Activated CD8-positive, alpha-beta memory T cell treated with anti-CD3 and anti-CD28 coated beads, Interleukin-2, amount 10 ng/mL, durations not matched to agents 7 days and 5 days (primary cell): ENCODE measurements at places on chromosomes 2 and 18. TPM values are rescaled to one million over a fixed set of nuclear protein-coding genes. Genes with fewer than 3 reads are reported as not detected.

ATIC gene
- total RNA-seq, result 224 TPM

GRCh38 chr2:105581555-105581944 is 163.2 kb upstream of the NCK2 start:
- no peak overlapping the region for H3K27ac ChIP-seq
- no peak overlapping the region for H3K4me3 ChIP-seq
- DNase-seq, result no peak
- peaks cover 10% of the 10 kb centered on the region for H3K4me1 ChIP-seq

HOXD11 gene
- total RNA-seq, result not detected

GRCh38 chr18:32257084-32257785 is 67.4 kb downstream of the MEP1B start:
- H3K27me3 ChIP-seq, result peaks cover 26% of the 10 kb centered on the region
- no peaks in the 10 kb centered on the region for H3K36me3 ChIP-seq
- DNase-seq, result no peak
- no peak overlapping the region for H3K4me3 ChIP-seq

- no peaks in the 10 kb centered on the region for H3K36me3 ChIP-seq
- no peaks in the 10 kb centered on the region for H3K4me1 ChIP-seq
- H3K4me3 ChIP-seq, result no peak overlapping the region
- H3K27me3 ChIP-seq, result peaks cover 5% of the 10 kb centered on the region
- peak; percentile 9 for DNase-seq
These were observed 30.4 kb upstream of the ALLC start for GRCh38 chr2:3627500-3628100.

XDH gene
- total RNA-seq, result not detected

C2orf66 gene
- total RNA-seq, result 0.16 TPM

LRRTM4 gene
- not detected for total RNA-seq

- no peaks in the 10 kb centered on the region for H3K4me1 ChIP-seq
- no peak overlapping the region for H3K4me3 ChIP-seq
- no peak for DNase-seq
- no peaks in the 10 kb centered on the region for H3K36me3 ChIP-seq
- H3K27me3 ChIP-seq, result peaks cover 2% of the 10 kb centered on the region
These were observed 165.3 kb downstream of the TNS1 start for GRCh38 chr2:217837530-217837929.

MPP4 gene
- not detected for total RNA-seq

- no peak for DNase-seq
- H3K27ac ChIP-seq, result no peak overlapping the region
These were observed 83.2 kb downstream of the DGKD start for GRCh38 chr2:233437439-233437955.

DNA sequence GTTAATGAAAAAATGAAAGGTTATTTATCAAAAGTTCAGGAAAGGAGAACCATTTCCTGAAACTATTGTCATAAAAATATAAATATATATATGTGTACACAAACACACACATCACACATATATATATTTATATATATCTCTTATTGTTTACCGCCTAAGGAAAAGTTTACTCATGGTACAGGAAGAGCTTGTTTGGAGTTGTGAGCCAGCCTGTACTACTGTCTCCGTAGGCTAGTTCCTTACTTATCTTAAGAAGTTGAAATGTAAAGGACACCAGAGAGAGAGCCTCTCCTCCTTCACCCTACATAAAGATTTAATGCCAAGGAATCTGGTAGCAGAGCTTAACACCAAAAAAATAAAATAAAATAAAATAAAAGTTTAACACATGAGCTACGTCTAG is 19.6 kb downstream of the DSC1 start:
- H3K4me1 ChIP-seq, result no peaks in the 10 kb centered on the region
- no peak overlapping the region for H3K27ac ChIP-seq
- H3K36me3 ChIP-seq, result no peaks in the 10 kb centered on the region

- no peak for DNase-seq
- H3K4me1 ChIP-seq, result peaks cover 4% of the 10 kb centered on the region
- peaks cover 80% of the 10 kb centered on the region for H3K27me3 ChIP-seq
- H3K4me3 ChIP-seq, result no peak overlapping the region
- peaks cover 2% of the 10 kb centered on the region for H3K36me3 ChIP-seq
- H3K27ac ChIP-seq, result no peak overlapping the region
These were observed 161.2 kb upstream of the SIX2 start for GRCh38 chr2:45170191-45171135.

GRCh38 chr2:2868085-2868484 is 509.5 kb downstream of the EIPR1 start:
- H3K27me3 ChIP-seq, result no peaks in the 10 kb centered on the region
- no peaks in the 10 kb centered on the region for H3K4me1 ChIP-seq
- H3K27ac ChIP-seq, result no peak overlapping the region
- no peak for DNase-seq

- DNase-seq, result no peak
- H3K36me3 ChIP-seq, result no peaks in the 10 kb centered on the region
- no peak overlapping the region for H3K4me3 ChIP-seq
- no peaks in the 10 kb centered on the region for H3K27me3 ChIP-seq
- H3K4me1 ChIP-seq, result peaks cover 8% of the 10 kb centered on the region
- no peak overlapping the region for H3K27ac ChIP-seq
These were observed 12.6 kb downstream of the CYRIA start for GRCh38 chr2:16653083-16653375.

MGAT4A gene
- total RNA-seq, result 72.0 TPM

TFPI gene
- total RNA-seq, result not detected

DNA sequence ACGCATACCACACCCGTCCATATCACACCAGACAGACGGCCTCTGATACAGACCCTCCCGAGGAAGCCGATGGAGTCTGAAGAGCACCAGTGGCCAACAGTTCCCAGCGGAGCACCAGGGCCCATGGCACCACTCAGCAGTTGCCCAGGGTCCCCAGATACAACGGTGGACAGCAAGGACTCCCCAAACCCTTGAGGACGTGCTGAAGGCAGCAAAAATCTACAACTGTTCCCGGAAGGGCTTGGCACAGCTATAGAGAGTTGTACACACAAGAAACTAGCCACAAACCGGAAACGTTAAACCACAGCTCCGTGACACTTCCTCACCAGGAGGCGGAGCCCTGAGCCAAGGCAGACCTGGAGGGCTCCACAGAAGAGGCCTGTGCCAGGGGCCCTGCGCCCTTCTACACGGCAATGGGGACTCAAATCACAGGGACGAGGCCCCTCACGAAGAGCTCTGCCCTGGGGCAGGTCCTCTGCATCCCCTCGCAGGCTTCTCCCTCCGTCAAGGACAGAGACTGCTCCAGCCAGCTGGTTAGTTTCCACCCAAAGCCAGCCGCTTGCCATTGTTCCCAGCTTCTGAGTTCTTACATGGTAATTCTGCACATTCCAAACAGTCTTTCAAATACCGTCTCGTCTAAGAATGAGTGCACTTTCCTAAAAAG is 133.4 kb downstream of the HDAC4 start:
- H3K27me3 ChIP-seq, result peaks cover 4% of the 10 kb centered on the region
- DNase-seq, result peak; percentile 98
- H3K36me3 ChIP-seq, result peaks cover 10% of the 10 kb centered on the region
- peaks cover 78% of the 10 kb centered on the region for H3K4me1 ChIP-seq
- peak overlapping the region; percentile 97 for H3K27ac ChIP-seq

- no peaks in the 10 kb centered on the region for H3K36me3 ChIP-seq
- H3K27ac ChIP-seq, result no peak overlapping the region
- H3K4me1 ChIP-seq, result no peaks in the 10 kb centered on the region
- no peak for DNase-seq
- no peaks in the 10 kb centered on the region for H3K27me3 ChIP-seq
- H3K4me3 ChIP-seq, result no peak overlapping the region
These were observed 210.4 kb downstream of the AKAIN1 start for GRCh38 chr18:4986677-4987076.

GRCh38 chr2:8475349-8476031 is 206.4 kb upstream of the ID2 start:
- H3K27ac ChIP-seq, result peak overlapping the region; percentile 87
- H3K36me3 ChIP-seq, result peaks cover 22% of the 10 kb centered on the region
- H3K4me1 ChIP-seq, result peaks cover 94% of the 10 kb centered on the region
- DNase-seq, result no peak
- H3K4me3 ChIP-seq, result peak overlapping the region; percentile 4

GRCh38 chr18:71293322-71293721 is 1004.5 kb downstream of the SOCS6 start:
- H3K27me3 ChIP-seq, result no peaks in the 10 kb centered on the region
- H3K27ac ChIP-seq, result no peak overlapping the region
- no peak for DNase-seq

- no peaks in the 10 kb centered on the region for H3K36me3 ChIP-seq
- H3K4me3 ChIP-seq, result no peak overlapping the region
- no peak overlapping the region for H3K27ac ChIP-seq
- no peaks in the 10 kb centered on the region for H3K27me3 ChIP-seq
- DNase-seq, result no peak
These were observed 660.1 kb downstream of the ADCYAP1 start for GRCh38 chr18:1564793-1565192.

GALNT5 gene
- not detected for total RNA-seq

DNA sequence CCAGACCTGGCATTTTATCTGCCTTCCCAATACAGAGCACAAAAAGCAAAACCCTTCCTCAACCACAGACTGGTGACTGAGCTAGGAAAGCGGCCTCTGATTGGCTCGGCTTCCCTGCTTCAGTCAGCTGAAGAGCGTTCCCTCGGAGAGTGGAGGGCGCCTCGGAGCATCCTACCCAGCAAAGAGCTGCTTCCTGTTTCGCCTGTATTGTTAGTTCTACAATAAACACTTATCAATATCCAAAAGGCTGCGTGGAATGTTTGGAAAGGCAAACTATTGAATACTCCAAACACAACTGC is 125.0 kb downstream of the CACNB4 start:
- peaks cover 2% of the 10 kb centered on the region for H3K36me3 ChIP-seq
- no peak for DNase-seq
- no peak overlapping the region for H3K4me3 ChIP-seq
- H3K4me1 ChIP-seq, result peaks cover 29% of the 10 kb centered on the region

GRCh38 chr2:3453190-3453999 is 65.9 kb downstream of the ADI1 start:
- H3K4me1 ChIP-seq, result no peaks in the 10 kb centered on the region
- H3K27me3 ChIP-seq, result no peaks in the 10 kb centered on the region
- H3K36me3 ChIP-seq, result peaks cover 5% of the 10 kb centered on the region
- no peak overlapping the region for H3K4me3 ChIP-seq
- H3K27ac ChIP-seq, result no peak overlapping the region

DNA sequence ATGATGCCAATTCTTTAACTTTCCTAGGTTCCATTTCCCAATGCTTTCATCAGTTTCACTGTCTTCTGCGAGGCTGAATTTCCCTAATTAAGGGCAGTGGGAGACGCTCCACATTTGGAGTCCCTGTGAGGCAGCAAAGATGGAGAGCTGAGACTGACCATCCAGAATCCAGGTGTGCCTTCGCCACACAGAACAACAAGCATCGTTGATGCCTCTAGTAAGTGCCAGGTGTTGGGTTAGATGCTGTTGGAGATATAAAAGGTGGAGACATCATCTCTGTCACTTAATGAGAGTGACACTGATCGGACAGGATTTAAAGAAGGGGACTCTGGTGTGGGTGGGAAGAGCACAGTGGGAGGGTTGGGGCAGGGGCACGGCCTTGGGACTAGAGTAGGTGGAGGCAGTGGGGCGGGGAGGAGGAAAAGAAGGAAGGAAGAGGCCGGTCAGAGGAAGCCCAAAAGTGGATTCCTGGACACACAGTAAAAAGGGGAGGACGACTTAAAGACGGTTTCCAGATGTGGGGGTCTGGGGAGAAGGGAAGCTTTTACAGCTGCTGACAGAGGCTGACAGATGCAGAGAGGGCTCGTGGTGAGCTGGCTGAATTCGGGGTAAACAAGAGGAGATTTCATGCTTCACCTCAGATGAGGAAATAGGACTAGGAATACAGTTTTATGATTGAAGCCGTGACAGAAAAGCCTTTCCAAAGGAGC is 113.0 kb downstream of the BCL2 start:
- no peaks in the 10 kb centered on the region for H3K27me3 ChIP-seq
- peaks cover 92% of the 10 kb centered on the region for H3K4me1 ChIP-seq
- no peak for DNase-seq
- H3K36me3 ChIP-seq, result peaks cover 67% of the 10 kb centered on the region
- H3K27ac ChIP-seq, result peak overlapping the region; percentile 91

DNA sequence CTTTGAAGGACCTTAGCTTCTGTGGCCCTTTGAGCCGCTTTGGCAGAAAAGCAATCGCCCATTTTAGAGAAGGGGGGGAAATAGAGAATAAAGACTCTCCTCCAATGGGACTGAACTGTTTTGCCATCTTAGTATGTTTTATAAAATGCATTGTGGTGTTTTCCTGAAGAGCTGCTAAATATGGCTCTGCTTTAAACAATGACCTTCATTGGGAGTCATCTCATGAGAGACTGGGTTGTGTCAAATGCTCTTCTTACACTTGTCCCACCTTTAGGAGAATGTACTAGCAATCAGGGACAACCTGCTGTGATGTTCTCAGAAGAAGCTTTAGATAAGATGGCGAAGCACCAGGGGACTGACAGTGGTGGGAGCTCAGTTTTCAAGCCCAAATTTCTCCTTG is 418.9 kb upstream of the POU3F3 start:
- no peak overlapping the region for H3K4me3 ChIP-seq
- no peak for DNase-seq
- H3K27ac ChIP-seq, result no peak overlapping the region
- H3K4me1 ChIP-seq, result peaks cover 2% of the 10 kb centered on the region

ZBTB7C gene
- total RNA-seq, result not detected

- H3K27ac ChIP-seq, result no peak overlapping the region
- DNase-seq, result no peak
- peaks cover 10% of the 10 kb centered on the region for H3K27me3 ChIP-seq
- no peaks in the 10 kb centered on the region for H3K4me1 ChIP-seq
- H3K4me3 ChIP-seq, result no peak overlapping the region
These were observed 40.3 kb upstream of the KLF7 start for GRCh38 chr2:207206011-207206410.

DNA sequence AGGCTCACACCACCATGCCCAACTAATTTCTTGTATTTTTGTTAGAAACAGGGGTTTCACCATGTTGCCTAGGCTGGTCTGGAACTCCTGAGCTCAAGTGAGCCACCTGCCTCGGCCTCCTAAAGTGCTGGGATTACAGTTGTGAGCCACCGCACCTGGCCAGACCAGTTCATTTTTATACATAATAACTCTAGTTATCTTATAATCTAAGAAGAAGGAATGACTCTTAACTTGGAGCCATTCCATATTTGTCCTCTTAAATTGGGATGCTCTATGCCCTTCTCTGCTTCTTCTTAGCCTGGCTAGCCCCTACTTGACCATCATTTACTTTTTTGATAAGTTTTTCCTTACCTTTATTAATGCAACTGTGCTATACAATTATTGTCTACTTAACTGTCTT is 2.9 kb downstream of the RBM44 start:
- no peak for DNase-seq
- H3K36me3 ChIP-seq, result peaks cover 3% of the 10 kb centered on the region
- no peaks in the 10 kb centered on the region for H3K27me3 ChIP-seq
- H3K4me3 ChIP-seq, result no peak overlapping the region
- no peak overlapping the region for H3K27ac ChIP-seq

PARD3B gene
- total RNA-seq, result 0.16 TPM

GRCh38 chr2:47038656-47039488 is 116.2 kb downstream of the STPG4 start:
- H3K4me3 ChIP-seq, result peak overlapping the region; percentile 0
- peaks cover 13% of the 10 kb centered on the region for H3K4me1 ChIP-seq
- DNase-seq, result peak; percentile 59
- H3K27me3 ChIP-seq, result no peaks in the 10 kb centered on the region

MYO7B gene
- not detected for total RNA-seq

- H3K4me3 ChIP-seq, result no peak overlapping the region
- H3K27me3 ChIP-seq, result peaks cover 6% of the 10 kb centered on the region
- H3K36me3 ChIP-seq, result no peaks in the 10 kb centered on the region
- H3K4me1 ChIP-seq, result peaks cover 34% of the 10 kb centered on the region
- no peak overlapping the region for H3K27ac ChIP-seq
These were observed 72.5 kb downstream of the COPS8 start for GRCh38 chr2:237158194-237158593.
